ENCODE measurements at places on chromosomes 7 and 10. TPM values are rescaled to one million over a fixed set of nuclear protein-coding genes. Genes with fewer than 3 reads are reported as not detected.

Gene EFCAB10
- 0.53 TPM for total RNA-seq

DNA sequence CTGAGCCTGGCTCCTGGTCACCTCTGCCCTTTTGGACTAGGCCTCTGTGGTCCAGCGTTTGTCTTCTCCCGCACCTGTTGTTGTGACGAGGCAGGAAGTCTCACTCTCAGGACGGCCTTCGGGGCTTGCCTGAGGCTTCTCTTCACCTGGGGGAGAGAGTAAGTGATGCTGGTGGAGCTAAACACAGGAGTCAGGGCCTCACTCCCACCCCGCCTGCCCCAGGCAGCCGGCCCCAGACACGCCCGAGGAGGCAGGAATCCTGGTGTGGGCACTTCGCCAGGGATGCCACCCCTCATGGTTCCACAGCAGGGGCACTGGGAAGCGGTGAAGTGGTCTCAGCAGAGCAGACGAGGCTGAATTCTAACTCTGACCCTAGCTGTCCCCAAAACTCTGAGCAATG lies 42.4 kb downstream of the IL2RA start:
- DNase-seq: no peak

Gene MBL2
- not detected for total RNA-seq

DNA sequence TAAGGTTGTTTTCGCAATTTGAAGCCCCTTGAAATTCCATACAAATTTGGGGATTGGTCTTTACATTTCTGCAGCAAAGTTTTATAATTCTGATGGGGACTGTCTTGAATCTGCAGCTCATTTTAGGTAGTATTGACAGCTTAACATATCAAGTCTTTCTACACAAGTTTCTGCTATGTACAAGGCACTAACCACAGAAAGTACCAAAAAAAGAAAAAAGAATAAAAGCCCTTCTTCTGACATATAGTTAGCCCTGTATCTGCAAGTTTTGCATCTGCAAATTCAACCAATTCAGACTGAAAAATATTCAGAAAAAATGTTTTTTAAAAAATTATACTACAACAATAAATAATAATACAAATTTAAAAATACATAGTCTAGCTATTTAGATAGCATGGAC lies 15.3 kb downstream of the POT1 start:
- no peak for DNase-seq

GRCh38 chr10:105063796-105064195 lies 422.7 kb downstream of the SORCS3 start:
- DNase-seq: peak; percentile 37

Data from progenitor cell of endocrine pancreas (in vitro differentiated cells).